Umbilical cord (tissue), 2 donors: ENCODE measurements at places on chromosomes 5 and 9.

GRCh38 chr9:123998970-123999621 lies 12.5 kb upstream of the LHX2 start:
- DNase-seq = no peak

DNA sequence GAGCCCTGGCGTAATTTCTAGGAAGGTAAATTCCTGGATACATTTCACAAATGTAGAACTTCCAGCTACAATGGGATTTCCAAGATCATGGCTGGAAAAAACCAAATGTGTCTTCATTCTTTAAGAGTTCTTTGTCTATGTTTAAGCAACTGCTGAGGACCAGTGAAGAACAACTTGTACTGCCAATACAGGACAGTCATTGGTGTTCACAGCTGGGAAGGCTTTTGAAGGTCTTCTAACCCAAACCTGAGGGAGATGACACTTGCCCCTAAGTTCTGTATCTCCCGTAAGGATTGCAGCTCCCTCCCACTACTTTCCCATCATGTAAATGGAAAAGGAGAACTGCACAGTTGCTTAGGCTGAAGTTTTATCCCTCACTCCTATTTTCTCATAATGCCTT lies 28.4 kb downstream of the TMEM167A start:
- no peak for DNase-seq

GRCh38 chr5:178186427-178186826 lies 744 bp downstream of the GMCL2 start:
- no peak for DNase-seq

- DNase-seq = no peak
These were observed 129.7 kb upstream of the FBN2 start for GRCh38 chr5:128667751-128668150.

DNA sequence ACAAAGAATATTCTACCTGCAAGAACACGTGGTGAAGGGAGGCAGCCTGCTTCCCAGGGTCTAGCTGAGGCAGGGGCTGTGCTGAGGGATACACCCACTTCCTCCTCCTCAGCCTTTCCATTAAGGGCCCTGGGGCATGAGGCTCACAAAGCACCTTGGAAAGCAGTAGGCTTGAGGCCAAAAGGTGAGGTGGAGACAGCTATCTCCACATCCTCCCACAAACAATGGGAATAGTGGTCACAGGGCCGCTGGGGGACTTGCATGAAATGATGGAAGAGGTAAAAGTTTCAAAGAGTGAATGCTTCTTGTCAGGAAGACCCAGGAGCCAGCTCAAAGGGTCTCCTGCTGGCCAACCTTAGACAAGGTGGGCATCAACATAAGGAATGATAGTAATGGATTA lies 207.9 kb downstream of the CDK5RAP2 start:
- DNase-seq = no peak

- DNase-seq = no peak
These were observed 44.0 kb downstream of the VAV2 start for GRCh38 chr9:133948131-133948530.

GRCh38 chr5:94944160-94944559 lies 325.7 kb downstream of the SLF1 start:
- DNase-seq = no peak

GRCh38 chr9:34197756-34198711 lies 19.2 kb downstream of the UBAP1 start:
- DNase-seq = no peak

- peak; percentile 62 for DNase-seq
These were observed 30.8 kb downstream of the TJP2 start for GRCh38 chr9:69204849-69205248.

DNA sequence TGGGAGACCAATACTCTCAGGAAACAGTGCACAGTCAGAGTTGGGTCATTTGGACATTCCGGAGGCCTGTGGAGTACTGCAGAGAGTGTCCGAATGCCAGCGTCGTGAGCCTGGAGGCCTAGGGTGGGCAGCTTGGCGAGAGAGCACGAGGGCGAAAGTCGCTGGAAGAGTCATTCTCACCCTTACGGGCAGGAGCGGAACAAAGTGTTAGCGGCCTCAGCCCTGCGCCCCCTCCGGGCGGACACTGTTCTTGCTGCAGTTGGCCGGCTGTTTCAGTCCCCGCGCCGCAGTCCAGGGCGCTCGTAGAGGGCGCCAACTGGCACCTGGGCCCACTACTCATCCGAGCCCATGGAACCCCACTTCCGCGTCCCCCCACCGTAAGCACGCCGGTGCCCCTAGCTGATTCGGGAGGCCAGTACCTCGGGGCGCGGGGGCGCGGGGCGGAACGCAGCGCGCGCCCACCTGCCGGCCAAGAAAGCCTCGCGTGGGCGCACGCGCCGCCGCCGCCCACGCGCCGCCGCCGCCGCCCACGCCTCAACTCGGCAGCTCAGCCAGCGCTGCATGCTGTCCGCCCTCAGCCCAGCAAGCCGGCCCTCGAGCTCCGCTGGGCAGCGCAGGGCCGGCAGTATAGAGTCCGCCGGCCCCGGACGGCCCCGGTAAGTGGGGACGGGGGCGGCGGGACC lies 99.7 kb upstream of the CCL21 start:
- peak; percentile 4 for DNase-seq
